ENCODE measurements at places on chromosomes 12 and 14.

DNA sequence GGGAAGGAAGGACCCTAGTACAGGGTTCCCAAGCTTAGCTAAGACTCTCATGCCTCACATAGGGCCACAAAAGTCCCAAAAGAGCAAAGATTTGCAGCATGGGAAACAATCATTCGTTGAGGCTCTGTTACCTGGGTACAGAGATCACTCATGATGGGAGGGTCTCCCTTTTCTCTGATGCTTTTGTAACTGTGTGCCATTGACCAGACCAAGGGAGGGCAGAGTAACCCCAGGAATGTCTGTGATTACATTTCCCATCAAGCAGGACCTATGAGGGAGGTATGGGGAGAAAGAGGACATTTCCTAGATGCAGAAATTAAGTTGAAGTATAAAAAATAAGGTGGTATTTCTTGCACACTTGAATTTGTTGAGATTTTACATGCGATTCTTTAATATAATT is 16.4 kb upstream of the DLGAP5 start:
- DNase-seq = no peak

- no peak for DNase-seq
Observed at GRCh38 chr14:77582511-77582910, 33.9 kb downstream of the SPTLC2 start.

- no peak for DNase-seq
Observed at GRCh38 chr12:52015532-52016041, 8.8 kb downstream of the TAMALIN start.

- no peak for DNase-seq
Observed at GRCh38 chr12:68863109-68863770, 55.3 kb downstream of the MDM2 start.

GRCh38 chr12:46131732-46132469 is 136.9 kb downstream of the SLC38A1 start:
- no peak for DNase-seq

GRCh38 chr12:19819231-19819630 is 379.9 kb downstream of the AEBP2 start:
- DNase-seq = no peak

DNA sequence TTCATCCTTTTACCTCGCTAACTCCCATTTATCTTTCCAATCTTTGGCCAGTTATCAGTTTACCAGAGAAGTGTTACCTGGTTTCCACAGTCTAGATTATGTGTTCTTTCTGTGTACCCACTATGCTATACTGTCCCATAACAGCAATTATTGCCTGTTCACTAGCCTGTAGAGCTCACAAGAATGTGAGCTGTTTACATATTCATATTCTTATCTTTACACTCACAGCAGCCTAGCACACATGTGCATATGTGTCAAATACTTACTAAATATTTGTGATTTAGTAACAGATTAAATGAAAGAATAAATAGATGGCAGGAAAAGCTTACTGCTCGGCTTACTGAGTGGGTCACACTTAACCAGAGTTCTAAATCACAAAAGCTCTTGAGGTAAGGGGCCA is 97.8 kb downstream of the NOVA1 start:
- no peak for DNase-seq

Data from effector CD4-positive, alpha-beta T cell (primary cell).